ENCODE measurements at places on chromosomes 2 and 18. TPM values are rescaled to one million over a fixed set of nuclear protein-coding genes. Genes with fewer than 3 reads are reported as not detected.

GRCh38 chr2:196957881-196958525 is 31.5 kb upstream of the PGAP1 start:
- no peak for DNase-seq

DNA sequence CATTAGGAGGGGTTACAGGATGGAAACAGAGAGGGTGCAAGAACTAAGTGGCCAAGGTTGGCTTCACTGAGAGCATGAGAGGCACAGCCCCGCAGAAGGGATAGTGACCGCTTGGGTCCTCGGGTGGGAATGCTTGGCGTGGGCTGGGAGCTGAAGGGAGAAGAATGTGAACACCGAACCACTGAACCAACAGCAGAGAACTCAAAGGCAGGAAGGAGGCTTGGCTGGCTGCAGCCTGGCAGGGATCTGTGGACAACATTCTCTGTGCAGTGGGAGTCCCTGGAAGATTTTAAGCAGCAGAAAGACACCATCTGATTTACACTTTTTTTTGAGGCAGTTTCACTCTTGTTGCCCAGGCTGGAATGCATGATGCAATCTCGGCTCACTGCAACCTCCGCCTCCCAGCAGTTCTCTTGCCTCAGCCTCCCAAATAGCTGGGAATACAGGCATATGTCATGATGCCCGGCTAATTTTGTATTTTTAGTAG is 33.9 kb downstream of the SOWAHC start:
- no peak for DNase-seq

DNA sequence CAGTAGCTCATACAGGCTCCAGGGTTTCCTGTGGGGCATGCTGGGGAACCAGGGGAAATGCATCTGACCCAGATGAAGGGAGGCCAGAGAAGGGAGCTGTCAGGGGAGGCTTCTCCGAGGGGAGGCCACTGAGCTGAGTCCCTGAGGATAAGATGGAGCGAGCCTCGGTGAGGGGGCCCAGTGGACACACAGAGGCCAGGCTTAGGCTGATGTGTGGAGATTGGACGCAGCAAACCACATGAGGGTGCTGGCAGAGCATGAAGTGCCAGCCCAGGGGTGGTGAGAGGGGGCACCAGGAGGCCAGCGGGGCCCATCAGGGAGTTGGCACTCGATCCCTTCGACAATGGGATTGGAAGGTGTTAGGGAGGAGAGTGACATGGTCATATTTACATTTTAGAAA is 235.0 kb downstream of the KLHL29 start:
- no peak for DNase-seq

- DNase-seq = peak; percentile 84
Observed at GRCh38 chr2:37782155-37782673, 110.8 kb upstream of the CDC42EP3 start.

- DNase-seq = no peak
Observed at GRCh38 chr2:44715671-44716081, 225.8 kb upstream of the SIX3 start.

The WNT6 gene
- 10.5 TPM for total RNA-seq

The CACNB4 gene
- total RNA-seq = 2.1 TPM

- no peak for DNase-seq
Observed at GRCh38 chr2:43085929-43086328, 140.5 kb downstream of the ZFP36L2 start.

The VWC2L gene
- not detected for total RNA-seq
